ENCODE measurements at places on chromosomes 11 and 22.

DNA sequence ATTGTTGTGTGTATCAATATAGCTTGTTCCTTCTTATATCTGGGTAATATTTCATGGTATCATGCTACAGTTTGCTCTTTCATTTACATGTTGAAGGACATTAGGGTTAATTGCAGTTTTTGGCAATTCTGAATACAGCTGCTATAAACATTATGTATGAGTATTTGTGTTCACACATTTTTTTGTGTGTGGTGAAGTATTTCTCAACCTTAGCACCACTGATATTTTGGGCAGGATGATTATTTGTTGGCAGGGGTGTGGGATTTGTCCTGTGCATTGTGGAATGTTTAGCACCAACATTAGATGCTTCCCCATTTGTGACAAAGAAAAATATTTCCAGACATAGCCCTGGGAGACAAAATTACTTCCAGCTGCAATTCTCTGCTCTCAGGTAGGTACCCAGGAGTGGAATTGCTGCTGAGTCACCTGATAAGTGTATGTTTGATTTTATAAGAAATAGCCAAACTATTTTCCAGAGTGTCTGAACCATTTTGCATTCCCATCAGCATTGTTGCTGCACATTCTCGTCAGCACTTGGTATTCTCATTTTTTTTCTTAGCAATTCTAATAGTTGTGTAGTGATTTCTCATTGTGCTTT is 128.2 kb downstream of the SNX19 start:
- no peak for DNase-seq

DNA sequence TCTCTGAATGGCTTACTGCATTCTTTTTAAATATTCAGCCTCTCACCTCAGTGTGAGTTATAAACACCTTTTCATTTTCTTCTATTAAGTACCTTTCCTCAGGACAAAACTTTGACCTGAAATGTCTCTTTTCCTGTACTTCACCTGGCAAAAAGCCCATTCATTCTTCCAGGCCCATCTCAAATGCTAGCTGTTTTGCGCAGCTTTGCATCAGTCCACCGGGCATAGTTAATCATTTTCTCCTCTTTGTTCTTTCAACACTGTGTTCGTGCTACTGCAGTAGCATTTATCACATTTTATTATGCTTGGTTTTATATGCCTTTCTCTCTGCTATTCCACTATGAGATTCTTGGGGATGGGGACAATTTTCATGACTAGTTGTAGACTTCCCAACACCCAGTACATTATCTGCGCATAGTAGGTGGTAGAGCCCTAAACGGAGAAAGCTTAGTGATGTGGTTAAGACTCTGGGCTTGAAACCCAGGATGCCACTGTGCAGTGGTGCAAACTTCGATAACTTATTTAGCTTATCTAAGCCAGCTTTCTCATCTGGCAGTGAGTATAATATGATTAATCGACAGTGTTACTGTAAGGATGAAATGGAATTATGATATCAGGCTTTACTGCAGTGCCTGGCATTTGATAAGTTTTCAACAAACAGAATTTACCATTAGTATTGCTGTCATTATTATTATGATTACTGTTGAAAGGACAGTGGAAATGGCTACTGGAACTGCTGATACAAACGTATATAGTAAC is 695.7 kb downstream of the NELL1 start:
- no peak for DNase-seq

- DNase-seq: no peak
Measured at GRCh38 chr11:85854212-85854556, 999 bp upstream of the CCDC83 start.

DNA sequence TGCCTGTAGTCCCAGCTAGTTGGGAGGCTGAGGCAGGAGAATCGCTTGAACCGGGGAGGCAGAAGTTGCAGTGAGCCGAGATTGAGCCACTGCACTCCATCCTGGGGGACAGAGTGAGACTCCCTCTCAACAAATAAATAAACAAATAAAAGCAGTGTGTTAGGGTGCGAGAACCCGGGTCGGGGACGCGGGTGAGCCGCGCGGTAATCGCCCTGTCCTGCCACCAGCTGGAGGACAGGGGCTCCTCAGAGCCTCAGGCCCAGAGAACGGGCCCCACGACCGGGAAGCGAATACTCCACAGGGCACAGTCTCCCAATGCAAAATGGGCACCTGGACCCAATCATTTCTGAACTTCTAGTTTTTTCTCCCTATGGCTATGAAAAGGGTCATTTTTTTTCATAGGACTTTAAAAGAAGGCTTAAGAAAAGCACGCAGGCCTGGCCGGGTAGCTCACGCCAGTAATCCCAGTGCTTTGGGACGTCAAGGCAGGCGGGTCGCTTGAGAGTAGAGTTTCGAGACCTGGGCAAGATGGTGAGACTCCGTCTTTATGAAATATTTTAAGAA is 744 bp upstream of the MCM5 start:
- no peak for DNase-seq

DNA sequence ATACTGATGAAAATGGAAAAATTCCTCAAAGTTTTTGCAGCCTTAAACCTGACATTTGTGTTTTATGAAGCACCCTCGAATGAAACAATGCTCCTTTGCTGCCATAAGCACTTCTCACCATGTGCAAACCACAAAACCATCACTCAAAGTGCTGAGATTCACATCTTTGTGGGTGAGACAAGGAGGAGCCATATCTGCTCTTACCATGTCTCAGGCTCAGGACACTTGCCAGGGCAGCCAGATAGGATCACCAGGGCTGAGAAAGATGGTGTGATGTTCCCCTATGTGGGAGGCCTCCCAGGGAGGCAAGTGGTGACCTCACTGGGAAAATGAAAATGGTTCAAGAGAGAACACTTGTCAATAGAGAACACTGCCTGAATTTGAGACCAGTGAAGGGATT is 120.4 kb downstream of the CCDC34 start:
- DNase-seq: no peak
